CD4-positive, alpha-beta T cell treated with Interleukin-17A for 4 hours (primary cell): ENCODE measurements at places on chromosomes 3 and 15.

DNA sequence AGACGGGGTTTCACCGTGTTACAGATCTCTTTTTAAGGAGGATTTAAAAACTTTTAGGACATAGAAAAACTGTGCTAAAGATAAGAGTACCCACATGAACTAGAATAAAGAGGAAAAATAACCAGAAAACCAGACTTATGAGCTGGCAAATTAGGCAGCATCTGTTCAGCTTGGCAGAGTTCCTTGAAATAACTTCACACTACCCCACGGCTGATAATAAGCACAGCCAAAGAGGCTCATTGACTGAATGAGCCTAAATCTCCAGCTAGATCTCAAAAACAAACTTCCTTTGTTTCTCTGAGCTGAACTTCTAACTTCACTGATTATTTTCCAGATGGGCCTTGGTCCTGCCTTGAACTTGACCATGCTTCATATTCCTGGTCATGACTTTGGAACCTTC is 26.7 kb upstream of the PIK3R4 start:
- no peak for DNase-seq

- no peak for DNase-seq
Measured at GRCh38 chr15:48602358-48603122, 43.0 kb downstream of the FBN1 start.

- DNase-seq: no peak
Measured at GRCh38 chr15:56042498-56042897, 49.1 kb upstream of the NEDD4 start.

GRCh38 chr15:34594361-34594760 is 10.9 kb upstream of the GOLGA8B start:
- no peak for DNase-seq

DNA sequence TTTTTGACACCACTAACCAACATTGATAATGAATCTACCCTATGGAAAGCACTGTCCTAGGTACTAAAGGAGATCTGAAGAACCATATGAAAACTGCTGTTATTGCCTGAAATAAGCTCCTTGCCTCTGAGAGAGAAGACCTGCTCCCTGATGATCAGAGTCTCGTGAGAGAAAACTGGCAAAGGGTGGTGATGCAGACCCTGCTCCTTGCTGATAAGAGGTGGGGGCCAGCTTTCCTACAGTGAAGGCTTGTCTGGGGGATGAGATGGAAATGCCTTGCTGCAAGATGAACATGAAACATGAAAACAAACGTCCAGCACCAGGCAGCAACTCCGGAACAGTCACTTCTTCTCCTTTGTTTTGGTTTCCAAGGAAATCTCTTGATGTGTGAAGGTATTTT is 31.9 kb downstream of the RASGRP1 start:
- DNase-seq: no peak

- no peak for DNase-seq
Measured at GRCh38 chr3:105354429-105354828, 12.3 kb upstream of the ALCAM start.

DNA sequence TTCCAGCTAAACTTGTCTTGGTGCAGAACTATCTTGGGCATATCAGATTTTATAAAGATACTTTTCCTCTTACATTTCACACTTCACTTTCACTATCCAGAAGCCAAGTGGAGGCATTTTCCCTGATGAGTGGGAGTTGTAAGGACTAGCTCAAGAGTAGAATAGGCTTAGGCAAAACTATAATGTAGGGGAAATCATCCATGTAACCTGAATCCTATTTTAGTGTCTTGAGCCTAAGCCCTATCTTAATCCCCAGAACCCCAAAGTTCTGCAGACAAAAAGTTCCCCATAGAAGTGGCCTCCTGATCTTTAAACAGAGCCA is 42.2 kb upstream of the CD47 start:
- no peak for DNase-seq

DNA sequence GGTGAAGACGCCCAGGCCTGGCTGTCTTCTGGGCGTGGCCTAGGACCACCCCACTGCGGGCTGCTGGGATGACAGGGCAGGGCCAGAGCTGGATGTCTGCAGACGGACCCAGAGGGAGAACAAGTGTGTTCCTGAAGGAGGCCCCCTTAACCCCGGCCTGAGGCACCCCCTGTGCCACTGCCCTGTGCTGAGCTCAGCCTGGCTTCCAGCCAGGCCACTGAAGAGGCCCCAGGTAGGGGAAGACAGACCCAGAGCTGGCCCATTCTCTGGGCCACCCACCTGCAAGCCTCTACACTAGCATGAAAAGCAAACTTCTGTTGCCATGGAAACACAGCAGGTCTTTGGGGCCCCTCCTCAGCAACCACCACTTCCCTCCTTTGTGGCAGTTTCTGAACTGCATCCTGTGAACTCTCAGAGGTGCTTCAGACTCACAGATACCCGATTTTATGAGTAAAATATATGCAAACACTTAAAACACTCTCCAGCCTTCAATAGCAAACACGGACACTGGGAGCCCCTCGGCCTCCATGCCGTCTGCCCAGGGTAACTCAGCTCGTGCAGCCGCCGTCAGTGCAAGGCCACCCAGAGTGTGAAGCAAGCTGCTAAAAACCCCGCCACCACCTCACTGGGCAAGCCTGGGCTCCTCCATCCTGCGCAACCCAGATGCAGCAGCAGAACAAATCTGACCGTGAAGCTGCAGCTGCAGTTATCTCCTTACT is 42.5 kb downstream of the CMTM6 start:
- DNase-seq: peak; percentile 79

DNA sequence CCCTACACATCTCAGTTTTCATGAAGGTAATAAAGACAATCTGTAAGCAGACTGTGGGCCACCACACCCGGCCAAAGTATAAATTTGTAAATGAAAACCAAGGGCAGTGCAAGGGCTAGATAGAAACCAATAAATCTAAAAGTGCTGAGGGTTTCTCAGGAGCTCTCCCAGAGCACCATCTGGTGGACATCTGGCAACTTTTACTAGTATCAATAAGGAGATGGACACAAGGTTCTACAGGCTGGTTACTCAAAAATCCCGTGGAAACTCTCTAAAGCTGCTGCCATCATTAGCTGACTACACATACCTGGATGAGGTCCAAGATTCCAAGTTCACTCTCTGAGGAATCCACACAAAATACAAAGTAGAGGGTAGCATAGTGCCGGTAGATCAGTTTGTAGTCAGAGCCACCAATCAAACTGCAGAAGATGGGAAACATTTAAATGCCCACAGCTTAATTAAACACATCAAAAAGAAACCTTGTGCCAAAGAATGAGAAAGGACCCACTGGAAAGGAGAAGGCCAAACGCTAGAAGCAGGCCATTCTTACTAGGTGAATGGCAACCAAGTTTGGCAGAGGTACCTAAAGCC is 5.5 kb downstream of the AP3S2 start:
- DNase-seq: no peak

- no peak for DNase-seq
Measured at GRCh38 chr15:69848096-69848495, 249.6 kb downstream of the TLE3 start.

DNA sequence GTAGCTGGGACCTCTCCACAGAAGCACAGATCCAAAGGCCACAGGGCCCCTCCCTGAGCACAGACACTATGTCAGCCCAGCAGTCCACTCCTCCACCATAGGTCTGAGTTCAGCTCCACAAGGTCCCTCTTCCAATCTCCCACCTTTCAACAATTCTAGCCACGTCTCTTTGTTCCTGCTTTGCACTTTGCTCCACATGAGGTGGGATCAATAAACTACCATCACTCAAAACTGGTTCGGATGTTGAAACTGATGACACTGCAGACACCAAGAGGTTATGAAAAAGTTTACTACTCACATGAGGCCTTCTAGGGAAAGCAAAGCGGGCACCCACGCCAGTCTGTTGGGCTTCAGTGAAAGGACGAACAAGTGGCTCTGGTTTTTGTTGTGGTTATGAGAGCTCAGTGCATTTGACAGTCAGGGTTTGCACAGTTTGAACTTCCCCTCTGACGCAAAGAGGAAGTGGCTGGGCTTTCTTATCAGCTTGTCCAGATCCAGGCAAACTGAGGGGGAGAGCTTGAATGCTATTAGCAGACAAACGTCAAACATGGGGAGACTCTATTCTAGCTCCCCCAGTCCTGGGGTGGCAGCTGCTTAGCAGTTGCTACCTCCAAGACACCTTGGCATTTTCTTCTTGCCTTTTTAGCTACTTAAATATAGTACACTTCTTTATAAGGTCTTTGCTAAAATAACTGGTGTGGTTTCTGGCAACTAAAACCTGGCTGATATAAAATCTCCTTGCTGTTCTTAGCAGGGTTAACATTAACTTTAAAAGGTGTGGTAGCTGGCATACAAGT is 37.8 kb downstream of the ZNF445 start:
- DNase-seq: peak; percentile 50

DNA sequence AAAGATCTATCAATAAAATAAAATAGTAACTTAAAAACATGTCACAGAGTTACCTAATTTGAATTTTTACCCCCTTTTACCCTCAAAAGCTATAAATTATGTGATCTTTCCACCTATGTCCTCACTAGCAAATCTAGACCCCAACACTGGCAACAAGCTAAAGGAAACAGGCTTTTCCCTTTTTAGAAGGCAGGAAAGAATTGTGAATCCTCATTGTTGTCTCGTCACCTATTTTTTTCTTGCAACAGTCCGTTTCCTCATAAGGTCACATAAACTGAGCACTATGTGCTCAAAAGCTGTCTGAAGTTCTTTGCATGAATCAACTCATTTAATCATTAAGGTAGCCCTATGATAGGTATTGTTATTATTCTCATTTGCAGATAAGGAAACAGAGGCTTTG is 34.6 kb upstream of the DAZL start:
- DNase-seq: no peak

DNA sequence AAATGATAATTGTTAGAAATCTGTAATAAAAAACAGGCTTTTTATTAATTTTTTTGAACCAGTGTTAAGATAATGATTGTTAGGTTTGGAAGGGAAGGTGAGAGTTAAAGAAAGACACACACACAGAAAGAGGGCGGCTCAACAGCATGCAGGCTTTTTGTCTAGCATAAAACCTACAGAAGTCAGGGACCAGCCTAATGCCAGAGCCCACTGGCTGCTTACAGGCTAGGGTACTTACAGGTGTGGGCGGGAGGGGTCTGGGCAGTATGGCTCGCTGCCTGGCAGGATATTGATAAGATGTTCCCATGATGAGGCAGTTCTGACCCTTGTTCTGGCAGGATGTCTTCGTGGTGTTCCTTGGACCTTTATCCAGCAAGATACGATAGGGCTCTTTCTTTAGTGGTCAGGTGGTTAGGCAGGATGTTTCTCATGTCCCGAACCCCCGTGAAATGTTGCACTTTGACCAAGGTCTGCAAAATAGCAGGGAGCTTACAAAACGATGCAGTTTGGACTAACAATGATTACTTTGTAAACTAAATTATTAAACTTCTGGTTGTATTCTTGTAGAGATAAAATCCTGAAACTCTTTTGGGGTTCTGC is 84.7 kb downstream of the DCUN1D1 start:
- no peak for DNase-seq

GRCh38 chr3:131053043-131053859 is 26.6 kb downstream of the NEK11 start:
- DNase-seq: no peak

DNA sequence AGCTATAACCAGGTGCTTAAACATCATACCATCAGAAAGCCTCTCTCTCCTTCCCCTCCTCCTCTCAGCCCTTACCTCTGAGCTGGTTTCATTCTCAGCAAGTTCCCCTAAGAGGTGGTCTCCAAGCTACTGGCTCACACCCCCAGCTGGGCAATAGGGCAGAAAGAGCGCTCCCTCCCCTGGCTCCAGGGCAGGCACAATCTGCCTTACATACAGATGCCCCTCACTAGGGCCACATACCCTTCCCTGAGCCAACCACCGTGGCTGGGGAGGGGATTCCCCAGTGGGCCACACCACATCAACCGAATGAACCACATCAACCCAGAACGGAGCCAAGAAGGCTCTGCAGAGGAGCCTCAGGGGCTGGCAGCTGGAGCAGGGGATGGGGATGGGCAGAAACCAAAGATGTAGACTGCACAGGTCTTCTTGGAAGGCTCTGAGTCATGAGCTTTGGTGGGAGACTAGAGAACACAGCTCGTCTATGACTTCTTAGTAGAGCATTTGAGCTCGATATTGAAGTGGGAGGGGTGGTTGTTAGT is 4.6 kb upstream of the FBLN2 start:
- DNase-seq: peak; percentile 43

GRCh38 chr15:62658498-62658897 is 384.0 kb upstream of the TPM1 start:
- DNase-seq: no peak

- peak; percentile 70 for DNase-seq
Measured at GRCh38 chr15:91032919-91033803, 10.8 kb upstream of the VPS33B start.

DNA sequence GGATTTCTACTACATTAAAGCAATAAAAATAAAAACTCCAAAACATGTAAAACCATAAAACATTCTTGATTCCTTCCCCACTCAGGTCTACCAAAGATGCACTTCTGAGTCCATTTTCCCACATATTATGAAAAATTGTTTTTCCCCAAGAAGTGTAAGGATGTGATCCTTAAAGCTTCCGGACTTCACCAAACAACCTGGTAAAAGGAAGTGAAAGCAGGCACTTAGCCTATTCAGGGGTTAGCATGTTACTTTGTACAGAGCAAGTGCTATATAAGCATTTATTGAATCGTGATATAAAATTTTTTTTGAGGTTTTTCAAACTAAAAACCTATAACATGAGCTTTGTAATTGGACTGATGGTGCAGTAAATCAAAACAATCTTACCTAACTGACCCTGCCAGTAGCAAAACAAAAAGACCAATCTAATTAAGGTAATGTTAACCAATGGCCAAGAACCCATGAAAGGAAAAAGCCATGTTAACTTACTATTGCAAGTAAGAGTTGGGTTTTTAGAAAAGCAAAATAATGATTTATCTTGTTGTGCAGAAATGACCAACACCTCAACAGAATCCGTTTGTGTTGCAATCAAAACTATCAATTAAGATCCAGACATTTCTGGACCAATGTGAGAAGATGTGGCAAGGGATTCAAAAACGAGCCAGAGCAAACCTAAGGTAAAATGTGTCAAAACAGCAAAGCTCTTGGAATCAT is 1.8 kb downstream of the SETD2 start:
- no peak for DNase-seq

GRCh38 chr3:135576751-135577150 is 388.8 kb upstream of the PPP2R3A start:
- DNase-seq: no peak

DNA sequence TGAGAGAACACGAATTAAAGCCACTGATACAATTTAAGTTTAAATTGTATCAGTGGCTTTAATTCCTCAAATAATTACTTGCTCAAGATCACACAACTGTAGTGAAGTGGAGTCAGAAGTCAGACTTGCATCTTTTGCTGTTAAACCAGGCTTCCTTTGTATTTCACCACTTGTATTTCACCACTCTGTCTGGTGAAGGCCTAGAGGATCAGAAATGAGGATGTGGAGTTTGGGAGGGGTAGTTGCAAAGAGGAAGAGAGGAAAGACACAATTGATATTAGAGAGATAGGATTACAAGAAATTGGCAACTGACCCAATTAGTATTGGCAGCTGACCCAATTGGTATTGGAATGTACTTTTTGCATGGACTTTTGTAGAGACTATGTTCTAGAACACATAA is 288.1 kb upstream of the GPR149 start:
- DNase-seq: no peak
